ENCODE measurements at places on chromosomes 7 and 10.

GRCh38 chr10:27624941-27625340 lies 120.7 kb downstream of the MKX start:
- no peak for DNase-seq

GRCh38 chr10:72173262-72173618 lies 42.6 kb upstream of the ANAPC16 start:
- no peak for DNase-seq

GRCh38 chr10:102741726-102742237 lies 2.0 kb upstream of the WBP1L start:
- DNase-seq = no peak

- DNase-seq = no peak
Measured at GRCh38 chr10:1243486-1244234, 187.5 kb downstream of the WDR37 start.

DNA sequence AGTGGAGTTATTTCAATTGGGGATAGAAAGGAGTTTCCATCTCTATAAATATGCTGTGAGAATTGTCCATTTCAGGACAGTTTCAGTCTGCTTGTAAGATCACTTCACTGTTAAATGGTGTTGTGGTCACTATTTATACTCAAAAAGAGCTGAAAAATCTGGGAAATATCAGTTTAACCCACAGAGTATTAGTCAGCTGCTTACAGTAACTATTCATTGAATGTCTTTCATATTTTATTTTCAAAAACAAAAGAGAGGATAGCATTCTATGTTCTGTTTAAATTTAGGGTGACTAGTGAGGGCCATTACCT lies 85.4 kb upstream of the PLXDC2 start:
- DNase-seq = no peak

GRCh38 chr7:141291541-141291940 lies 217.7 kb downstream of the TMEM178B start:
- no peak for DNase-seq

GRCh38 chr7:155189590-155189989 lies 108.1 kb upstream of the INSIG1 start:
- no peak for DNase-seq

- DNase-seq = no peak
Measured at GRCh38 chr7:47329320-47329926, 252.5 kb downstream of the TNS3 start.

DNA sequence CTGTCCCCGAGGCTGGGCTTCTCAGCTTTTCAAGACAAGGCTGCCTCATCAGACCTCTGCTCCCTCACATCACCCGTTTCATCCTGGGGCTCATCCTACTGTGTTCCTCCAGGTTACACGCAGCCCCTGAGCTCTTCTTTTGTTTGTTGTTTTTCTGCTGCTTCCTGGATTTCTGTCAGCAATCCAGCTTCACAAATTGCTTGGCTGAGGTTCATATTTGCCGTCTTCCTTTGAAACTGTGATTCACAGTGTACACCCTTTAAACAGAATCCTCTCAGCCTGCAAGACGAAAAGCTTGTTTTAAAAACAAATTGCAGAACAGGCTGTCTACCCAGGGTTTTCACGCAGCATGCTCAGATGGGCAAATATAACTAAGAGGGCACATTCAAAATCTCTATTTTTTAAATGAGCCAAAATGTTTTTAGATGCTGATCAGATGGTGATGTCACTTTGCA lies 39.1 kb upstream of the PARD3 start:
- DNase-seq = no peak

DNA sequence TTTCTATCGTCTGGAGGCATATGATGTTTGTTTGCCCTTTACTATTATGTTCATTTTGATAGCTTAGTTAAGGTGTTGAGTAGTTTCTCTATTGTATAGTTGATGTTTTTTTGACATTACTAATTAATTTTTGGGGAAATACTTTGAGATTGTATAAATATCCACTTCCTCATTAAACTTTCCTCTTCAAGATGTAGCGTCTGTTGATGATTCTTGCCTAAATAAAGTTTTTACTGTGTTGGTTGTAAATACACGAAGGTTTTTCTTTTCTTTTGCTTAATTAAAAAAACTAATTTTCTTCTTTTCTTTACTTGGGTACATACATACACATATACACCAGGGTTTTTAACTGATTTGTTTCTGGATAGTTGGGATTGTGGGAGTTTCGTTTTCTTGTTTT lies 8.5 kb downstream of the KMT2E start:
- DNase-seq = no peak

- no peak for DNase-seq
Measured at GRCh38 chr7:6615723-6616555, 529 bp downstream of the ZNF853 start.

DNA sequence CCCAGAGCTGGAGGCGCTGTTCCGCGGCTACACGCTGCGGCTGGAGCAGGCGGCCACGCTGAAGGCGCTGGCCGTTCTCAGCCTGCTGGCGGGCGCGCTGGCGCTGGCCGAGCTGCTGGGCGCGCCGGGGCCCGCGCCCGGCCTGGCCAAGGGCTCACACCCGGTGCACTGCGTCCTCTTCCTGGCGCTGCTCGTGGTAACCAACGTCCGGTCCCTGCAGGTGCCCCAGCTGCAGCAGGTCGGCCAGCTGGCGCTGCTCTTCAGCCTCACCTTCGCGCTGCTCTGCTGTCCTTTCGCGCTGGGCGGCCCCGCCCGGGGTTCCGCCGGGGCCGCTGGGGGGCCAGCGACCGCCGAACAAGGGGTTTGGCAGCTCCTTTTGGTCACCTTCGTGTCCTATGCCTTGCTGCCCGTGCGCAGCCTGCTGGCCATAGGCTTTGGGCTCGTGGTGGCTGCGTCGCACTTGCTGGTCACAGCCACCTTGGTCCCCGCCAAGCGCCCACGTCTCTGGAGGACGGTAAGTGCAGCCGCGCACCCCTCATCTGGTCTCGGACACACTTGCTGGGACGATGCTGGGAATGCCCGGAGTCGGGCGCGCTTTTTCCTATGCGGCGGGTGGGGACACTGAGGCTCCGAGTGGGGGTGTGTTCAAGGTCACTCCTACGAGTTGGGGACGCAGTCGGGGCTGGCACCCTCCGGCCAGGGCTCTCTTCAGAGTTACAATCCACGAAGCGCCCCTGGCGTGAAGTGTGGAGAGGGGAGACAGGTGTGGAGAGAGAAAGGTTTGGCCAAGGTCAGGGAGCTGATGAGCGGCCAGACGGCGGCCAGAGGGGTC lies 717 bp downstream of the ADCY1 start:
- DNase-seq = no peak

DNA sequence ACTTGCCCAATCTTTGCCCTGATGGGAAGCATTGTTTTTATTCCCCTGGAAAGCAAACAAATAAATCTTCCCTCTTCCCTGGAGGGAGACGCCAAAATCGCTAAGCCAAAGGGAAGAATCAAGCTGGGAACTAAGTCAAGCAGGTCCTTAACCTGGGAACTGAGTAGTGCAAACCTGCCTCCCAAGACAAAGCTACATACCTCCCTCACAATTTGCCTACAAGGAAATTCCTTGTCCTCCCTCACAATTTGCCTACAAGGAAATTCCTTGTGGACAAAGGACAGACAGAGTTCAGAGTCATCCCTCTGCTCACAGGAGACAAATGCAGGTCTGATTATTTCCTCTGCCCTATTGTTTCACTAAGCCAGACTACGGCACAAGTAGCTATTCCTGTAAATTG lies 50.5 kb downstream of the SPOCK2 start:
- no peak for DNase-seq

DNA sequence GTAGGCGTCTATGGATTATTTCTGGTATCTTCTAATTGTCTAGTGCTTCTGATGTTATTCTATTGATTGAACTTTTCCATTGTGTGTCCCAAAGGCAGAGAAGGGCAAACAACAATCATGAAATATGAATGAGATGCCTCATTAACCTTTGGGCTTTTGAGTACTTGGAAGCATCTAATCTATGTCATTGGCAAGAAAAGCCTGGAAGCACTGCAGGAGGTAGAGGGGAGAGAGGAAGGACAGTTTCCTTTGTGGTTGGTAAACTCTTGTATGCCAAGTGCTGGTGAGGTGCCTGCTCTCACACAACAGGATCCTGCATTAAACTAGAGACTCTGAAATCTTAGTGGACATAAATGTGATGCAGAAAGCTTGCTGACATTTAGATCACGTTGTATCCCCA lies 155.2 kb upstream of the TPK1 start:
- DNase-seq = no peak

DNA sequence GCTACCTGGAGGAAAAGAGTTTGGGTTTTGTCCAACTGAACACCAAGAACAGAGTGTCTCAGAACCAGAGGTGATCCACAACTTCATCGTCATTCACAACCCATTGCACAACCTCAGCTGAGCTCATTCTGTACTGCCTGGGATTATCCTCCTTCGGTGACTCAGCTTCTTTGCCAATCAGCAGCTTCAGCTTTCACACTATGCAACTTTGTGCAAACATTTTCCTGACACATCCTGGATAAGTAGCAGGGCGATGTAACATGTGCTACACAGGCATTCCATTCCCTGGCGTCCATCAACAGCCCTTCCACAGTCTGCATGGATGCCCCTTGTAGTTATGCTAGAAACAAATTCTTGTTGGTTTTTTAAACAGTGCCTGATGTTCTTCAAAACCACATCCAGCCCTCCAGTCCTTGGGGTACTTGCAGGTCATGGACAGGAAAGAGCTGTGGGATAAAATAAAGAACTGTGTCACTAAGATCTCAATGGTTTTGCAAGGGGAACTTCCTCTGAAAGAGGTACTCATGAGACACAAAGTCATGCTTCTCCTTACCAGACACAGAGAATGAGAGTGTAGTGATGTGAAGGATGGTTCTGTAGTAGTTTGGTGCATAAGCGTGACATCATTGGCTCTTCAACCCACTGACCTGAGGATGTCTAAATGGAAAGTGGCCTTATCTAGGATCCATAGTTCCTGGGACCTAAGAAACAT lies 478.5 kb downstream of the KIF20B start:
- no peak for DNase-seq

- no peak for DNase-seq
Measured at GRCh38 chr10:119761106-119761505, 35.3 kb downstream of the INPP5F start.

- DNase-seq = no peak
Measured at GRCh38 chr10:3439183-3439582, 266.6 kb upstream of the PITRM1 start.

- DNase-seq = no peak
Measured at GRCh38 chr10:5896208-5897052, 6.4 kb downstream of the FBH1 start.

DNA sequence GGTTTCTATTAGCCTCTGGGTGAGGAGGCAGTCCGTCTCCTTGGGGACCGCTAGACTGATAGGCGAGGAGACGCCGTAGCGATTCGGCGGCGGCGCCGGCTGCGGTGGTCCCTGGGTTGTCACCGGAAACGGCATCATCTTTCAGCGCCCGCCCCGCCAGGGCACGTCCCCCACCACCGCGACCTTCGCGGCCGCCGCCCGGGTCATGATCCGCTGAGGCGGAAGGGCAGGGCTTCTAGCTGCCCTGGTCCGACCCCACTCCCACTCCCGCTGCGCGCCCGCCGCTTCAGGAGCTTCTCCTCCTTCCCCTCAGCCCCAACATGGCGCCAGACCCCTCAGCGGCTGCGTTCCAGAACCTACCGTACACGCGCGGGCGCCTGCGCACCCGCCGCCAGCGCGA lies at the start of gene PAPOLB:
PAPOLB (minus strand) TSS at position 358 of the 400 bp plus-strand sequence; CDS start at position 138, 220 bp downstream.
- no peak for DNase-seq

DNA sequence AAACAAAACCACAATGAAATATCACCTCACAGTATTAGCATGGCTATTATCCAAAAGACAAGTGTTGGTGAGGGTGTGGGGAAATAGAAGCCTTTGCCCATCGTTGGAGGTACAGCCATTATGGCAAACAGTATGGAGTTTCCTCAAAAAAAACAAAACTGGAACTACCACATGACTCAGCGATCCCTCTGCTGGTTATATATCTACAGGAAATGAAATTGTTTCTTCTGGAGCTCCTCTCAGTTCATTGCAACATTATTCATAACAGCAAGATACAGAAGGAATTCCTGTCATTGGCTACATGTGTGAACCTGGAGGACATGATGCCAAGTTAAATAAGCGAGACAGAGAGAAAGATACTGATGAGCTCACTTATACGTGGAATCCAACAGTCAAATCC lies 2.4 kb upstream of the UBE3C start:
- no peak for DNase-seq

GRCh38 chr10:50224330-50224952 lies 26.9 kb downstream of the ASAH2 start:
- DNase-seq = peak; percentile 69

DNA sequence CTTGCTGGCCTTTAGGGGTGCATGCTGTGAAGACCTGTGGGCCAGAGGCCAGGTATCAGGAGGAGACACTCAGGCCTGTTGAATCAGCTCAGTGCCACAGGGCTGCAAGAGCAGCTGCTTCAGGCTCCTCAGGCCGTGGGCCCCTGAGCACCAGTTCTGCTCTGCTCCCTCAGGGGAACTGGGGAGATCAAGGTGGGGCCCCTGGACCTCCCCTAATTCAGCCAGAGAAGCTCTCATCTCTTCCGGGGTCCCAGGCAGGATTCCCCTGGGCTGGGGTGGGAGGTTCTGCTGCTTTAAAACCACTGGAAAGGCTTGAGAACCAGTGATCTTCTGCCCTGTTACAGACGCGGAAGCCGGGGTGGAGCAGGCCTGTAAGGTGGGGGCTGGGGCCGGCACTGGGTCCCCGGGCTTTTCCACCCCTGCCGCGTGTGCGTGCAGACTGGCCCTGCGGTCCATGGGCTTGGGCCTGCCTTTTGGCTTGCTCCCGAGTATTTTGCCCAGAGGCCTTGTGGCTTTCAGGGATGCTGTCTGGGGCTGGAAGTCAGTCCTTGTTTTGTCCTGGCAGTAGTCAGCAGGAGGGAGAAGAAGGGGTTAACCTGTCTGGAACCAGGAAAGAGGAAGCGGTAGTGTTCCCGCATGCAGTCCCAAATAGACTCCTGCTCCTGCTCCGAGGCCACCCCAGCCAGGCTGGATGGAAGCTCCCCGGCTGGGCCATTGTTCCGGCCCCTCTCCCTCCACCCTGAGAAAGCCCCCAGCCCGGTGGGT lies 74.3 kb downstream of the LHPP start:
- no peak for DNase-seq

DNA sequence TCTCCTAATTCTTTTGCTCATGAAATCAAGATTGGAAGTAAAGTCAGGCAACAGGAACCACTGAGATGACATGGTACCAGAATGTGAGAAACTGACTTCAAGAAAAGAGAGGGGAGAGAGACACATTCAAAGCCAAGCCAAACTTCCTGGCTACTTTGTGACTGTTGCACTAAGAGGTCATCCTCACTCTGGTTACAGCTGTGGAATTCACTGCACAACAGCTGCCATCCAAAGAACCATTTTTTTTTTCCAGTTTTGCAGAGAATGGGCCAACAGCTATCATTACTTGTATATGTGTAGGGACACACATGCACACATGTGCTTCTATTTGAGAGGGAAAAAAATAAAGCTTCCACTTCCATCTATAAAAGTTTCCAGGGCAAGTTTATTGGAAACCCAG lies 203.5 kb downstream of the GLI3 start:
- DNase-seq = no peak

- no peak for DNase-seq
Measured at GRCh38 chr7:54541669-54542625, at the start of gene VSTM2A. TSS of gene VSTM2A (plus strand) at chr7:54542375. CDS start at chr7:54542731, 356 bp downstream.

GRCh38 chr7:30163231-30163894 lies 28.6 kb downstream of the MTURN start:
- peak; percentile 56 for DNase-seq

- no peak for DNase-seq
Measured at GRCh38 chr10:132988988-132989387, 46.6 kb upstream of the CFAP46 start.

- no peak for DNase-seq
Measured at GRCh38 chr10:132967540-132967939, 25.2 kb upstream of the CFAP46 start.

Data from activated CD4-positive, alpha-beta T cell treated with anti-CD3 and anti-CD28 coated beads, Interleukin-10, Interleukin-2, amounts not matched to agents 100 ng/mL and 50 ng/mL, durations not matched to agents 16 hours and 8 hours (primary cell).